CMK (cell line): ENCODE measurements at places on chromosomes 7 and 10.

DNA sequence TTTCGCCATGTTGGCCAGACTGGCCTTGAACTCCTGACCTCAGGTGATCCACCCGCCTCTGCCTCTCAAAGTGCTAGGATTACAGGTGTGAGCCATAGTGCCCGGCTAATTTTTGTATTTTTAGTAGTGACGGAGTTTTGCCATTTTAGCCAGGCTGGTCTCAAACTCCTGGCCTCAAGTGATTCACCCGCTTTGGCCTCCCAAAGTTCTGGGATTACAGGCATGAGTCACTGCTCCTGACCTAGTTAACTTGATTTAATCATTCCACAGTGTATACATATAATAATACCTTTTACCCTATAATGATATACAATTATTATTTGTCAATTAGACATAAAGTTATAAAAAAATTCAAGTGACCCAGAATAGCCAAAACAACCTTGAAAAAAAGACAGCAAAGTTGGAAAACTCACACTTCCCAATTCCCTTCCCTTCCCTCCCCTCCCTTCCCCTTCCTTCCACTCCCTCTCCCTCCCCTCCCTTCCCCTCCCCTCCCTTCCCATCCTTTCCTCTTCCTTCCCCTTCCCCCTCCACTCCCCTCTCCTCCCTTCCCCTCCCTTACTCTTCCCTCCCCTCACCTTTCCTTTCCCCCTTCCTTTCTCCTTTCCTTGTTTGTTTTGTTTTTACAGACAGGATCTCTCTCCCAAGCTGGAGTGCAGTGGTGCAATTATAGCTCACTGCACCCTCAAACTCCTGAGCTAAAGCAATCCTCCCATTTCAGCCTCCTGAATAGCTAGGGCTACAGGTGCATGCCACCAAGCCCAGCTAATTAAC is 14.8 kb upstream of the ZMIZ2 start:
- DNase-seq: no peak

DNA sequence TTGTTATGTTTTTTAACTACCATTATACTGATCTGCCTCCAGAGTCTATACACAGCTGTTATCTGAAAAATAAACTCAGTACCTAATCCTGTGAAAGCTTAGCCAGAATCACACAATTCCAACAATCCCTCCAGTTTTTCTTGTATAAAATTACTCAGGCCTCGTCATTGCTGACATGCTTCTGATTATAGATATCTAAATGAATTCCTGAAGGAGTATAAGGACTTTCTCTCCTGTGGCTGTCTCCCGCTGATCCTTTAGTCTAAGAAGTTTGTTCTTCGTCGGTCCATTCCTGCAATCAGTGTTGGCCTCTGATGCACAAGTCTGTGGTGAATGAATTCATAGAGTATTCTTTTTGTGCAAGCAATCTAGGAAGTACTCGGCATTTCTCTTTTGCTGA is 288.9 kb upstream of the SEMA3C start:
- DNase-seq: no peak

GRCh38 chr7:49775949-49776443 is 2.6 kb downstream of the VWC2 start:
- no peak for DNase-seq

DNA sequence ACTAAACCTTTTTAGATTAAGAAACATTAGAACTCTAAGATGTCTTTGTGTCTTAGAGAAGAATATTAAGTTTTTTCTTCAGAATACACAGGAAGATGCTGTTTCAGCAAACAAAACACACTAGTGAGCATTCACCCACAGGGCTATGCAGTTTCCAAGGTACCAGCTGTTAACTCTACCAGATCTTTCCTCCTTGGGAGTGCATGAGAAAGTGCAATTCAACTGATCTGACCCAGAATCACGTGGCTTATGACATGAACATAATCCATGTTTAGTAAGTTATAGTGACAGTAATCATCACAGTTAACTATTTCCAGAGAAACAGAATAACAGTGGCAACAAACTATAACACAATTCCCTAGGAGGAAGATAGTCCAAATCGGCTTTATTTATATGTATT is 270.7 kb downstream of the CACNA2D1 start:
- no peak for DNase-seq

DNA sequence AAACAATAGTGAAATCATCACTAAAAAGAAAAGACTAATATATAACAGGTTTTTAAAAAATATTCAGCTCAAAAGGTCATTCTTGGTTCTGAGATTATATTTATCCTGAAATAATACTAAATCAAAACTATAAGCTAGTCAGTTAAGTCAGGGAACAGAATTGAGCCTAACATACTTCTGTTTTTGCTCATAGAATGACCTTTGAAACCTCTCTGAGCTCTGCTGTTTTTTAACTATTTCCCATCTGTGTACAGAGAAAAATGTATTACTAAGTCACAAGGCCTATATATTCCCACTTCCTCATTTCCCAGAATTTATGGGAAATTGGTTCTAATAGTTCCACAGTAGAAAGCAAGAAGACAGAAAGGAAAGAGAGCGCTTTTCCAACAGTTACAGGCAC is 346.8 kb upstream of the ETV1 start:
- DNase-seq: no peak

GRCh38 chr7:106309362-106309761 is 24.6 kb upstream of the NAMPT start:
- no peak for DNase-seq

DNA sequence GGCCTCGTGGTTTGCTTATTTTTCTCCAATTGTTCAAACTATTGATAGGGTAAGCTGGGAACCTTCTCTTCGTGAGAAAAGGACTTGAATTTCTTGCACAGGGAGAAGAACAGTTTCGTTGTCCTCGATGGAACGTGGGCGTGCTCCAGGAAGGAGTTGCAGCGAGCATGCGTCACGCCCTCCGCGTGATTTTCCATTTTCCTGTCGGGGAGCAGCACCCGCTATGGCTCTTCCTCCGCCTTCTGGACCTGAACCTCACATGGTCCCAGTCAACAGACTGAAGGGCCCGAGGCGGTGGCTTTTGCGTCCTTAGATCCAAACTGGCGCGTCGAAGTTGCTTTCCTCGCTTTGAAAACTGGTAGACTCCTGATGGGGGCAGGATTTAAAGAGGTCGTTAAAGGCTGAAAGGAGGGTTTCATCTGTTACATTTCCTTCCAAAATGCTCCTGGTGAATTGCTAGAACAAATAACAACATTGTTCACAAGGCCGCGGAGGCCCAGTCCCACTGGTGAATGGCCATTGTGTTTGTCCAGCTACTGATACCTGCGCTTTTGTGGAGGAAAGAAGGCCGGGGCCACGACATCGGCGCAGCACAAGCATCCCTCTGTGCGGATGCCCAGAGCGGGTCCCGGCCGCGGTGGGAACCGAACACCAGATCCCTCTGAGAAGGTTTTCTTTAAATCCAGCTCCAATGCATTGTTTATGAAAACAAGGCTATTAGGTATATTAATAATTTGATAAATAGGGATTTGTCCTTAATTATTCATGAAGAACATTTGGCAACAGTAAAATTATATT is 75.9 kb downstream of the EBF3 start:
- DNase-seq: no peak

GRCh38 chr7:6437251-6437650 is 10.5 kb downstream of the DAGLB start:
- DNase-seq: no peak

DNA sequence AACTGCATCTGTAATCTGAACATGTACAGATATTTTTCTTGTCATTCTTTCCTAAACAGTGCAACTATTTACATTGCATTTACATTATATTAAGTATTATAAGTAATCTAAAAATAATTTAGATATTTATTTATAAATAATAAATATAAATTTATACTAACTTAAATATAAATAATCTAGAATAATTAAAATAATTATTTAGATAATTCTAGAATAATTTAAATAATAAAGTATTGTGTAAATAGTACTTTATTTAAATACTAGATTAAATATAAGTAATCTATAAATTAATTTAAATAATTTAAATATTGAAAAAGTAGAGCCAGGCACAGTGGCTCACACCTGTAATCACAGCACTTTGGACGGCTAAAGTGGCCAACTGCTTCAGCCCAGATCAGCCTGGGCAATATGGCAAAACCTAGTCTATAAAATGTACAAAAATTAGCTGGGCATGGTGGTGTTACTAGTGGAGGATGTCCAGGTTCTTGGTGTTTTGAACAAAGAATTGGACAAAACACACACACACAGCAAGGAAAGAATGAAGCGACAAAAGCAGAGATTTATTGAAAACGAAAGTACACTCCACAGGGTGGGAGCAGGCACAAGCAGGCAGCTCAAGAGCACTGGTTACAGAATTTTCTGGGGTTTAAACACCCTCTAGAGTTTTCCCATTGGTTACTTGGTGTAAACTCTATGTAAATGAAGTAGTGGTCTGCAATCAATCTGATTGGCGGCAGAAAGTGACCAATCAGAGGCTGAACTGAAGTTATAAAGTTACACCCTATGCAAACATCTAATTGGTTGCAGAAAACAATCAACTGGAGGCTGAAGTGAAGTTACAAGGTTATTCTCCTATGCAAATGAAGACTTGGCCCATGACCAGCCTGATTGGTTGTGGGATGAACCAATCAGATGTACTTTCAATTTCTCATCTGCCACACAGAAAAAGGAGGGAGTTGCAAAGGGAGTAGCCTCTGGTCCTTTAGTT is 100.2 kb upstream of the SP4 start:
- no peak for DNase-seq

GRCh38 chr7:30986738-30987137 is 23.0 kb downstream of the GHRHR start:
- no peak for DNase-seq

- DNase-seq: no peak
Measured at GRCh38 chr7:38451840-38452239, 178.4 kb upstream of the TARP start.

GRCh38 chr7:31948029-31948428 is 122.2 kb downstream of the PDE1C start:
- DNase-seq: no peak

- no peak for DNase-seq
Measured at GRCh38 chr7:117048882-117049281, 95.6 kb downstream of the ST7 start.

DNA sequence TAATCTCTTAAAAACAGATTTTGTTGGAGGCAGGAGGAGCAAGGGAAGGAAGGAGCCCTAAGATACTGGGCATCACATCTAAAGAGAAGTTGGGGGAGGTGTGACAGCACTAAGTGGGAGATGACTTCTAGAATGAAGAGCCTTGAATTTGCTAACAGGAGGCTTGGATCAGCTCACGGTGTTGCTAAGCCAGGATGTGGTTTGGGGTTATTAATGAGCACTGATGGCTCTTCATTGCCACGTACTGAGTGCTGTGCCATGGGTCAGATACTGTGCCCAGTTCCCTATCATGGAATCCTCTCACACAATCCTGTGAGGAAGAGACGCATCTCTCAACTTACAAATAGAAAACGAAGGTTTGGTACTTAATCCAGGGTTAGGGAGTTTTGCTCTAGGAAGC is 78.5 kb downstream of the C7orf25 start:
- no peak for DNase-seq

DNA sequence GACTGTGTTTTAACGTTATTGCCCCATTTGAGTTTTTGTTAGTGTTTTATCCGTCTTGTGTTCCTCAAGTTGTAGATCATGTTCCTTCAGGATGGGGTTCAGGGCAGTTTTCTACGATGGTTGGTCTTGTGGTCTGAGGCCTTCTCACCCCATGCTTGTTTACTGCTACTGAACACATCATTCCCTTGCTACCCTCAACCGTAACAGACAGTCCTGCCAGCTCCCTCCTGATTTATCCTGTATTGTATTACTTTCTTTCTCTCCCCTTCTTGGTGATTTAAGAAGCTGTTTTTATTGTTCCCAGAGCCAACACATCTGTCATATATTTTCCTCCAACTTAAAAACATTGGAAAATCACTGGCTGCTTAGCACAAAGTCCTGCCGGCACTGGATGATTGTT is 719.8 kb downstream of the INHBA start:
- no peak for DNase-seq

DNA sequence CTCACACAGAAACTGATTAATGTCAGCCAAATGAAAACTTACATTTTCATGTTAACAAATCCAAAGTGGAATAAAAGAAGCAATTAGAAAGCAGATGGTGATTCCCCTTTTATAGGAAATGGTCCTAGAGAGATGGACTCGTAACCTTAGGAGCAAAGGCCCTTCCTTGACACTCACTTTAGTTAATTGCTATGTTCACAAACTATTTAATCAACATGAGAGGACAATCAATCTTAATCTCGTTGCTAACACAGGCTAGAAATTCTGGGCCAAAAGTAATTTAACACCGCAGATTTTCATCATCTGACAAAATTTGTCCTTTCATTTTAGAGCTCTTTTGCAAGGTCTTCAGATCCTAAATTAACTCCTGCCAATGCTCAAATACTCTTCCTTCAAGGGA is 64.0 kb upstream of the DNAJB12 start:
- no peak for DNase-seq

DNA sequence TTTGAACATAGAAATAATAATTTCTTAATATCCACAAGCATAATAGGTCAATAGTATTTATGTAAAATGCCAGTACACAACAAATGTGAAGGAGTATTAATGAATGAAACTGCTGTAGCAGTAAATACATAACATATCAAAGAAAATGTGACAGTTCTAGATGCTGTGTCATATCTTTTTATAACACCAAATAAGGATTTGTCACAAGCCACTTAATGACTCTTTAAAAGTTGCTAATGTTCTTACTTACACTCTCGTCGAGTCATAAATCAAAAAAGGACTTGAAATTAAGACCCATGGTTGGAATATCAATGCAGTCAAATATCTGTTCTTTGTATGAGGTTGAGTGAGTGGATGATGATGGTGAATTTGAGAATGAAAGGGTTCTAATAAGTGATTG is 96.6 kb downstream of the CELF2 start:
- DNase-seq: no peak

- DNase-seq: no peak
Measured at GRCh38 chr10:104092749-104093148, 7.1 kb upstream of the COL17A1 start.

DNA sequence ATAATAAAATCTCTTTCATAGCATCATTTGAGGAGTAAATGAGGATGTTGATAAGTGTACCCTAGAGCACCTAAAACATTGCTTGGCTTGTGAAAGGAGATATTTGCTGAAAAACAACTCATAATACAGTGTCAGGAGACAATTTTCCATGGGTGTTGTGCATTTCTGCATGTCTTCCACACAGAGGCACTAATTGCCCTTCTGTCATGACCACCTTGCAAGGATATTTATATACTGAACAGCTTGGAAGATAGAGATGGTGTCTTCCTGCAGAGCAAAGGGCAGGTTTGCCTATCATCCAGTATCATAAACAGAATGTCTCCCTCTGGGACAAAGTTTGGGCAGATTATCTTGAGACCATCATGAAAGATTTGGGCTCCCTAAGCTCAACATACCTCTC is 495.2 kb upstream of the LRRN3 start:
- DNase-seq: no peak

- no peak for DNase-seq
Measured at GRCh38 chr10:8392216-8392615, 337.7 kb downstream of the GATA3 start.

DNA sequence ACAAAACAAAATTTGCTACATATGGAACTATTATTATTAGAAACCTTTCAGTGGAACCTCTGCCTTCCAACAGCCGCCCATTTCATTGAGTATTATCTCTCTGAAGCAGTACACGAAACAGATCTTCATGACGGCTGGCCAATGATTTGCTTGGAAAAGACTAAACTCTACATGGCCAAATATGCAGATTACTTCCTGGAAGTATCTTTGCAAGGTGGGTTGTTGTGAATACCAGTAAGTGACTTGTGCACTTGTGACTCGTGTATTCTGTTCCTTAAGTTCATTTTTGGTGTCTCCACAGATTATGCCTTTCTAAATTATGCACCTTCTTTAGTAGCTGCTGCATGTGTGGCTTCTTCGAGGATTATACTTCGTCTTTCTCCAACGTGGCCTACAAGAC is 13.4 kb downstream of the CCNJ start:
- no peak for DNase-seq

GRCh38 chr7:149823631-149824199 is 14.5 kb upstream of the ZNF862 start:
- DNase-seq: no peak
